ENCODE measurements at places on chromosomes 2 and 18.
A peak's percentile ranks its signal among the peaks of the same experiment; 100 is the strongest.

DNA sequence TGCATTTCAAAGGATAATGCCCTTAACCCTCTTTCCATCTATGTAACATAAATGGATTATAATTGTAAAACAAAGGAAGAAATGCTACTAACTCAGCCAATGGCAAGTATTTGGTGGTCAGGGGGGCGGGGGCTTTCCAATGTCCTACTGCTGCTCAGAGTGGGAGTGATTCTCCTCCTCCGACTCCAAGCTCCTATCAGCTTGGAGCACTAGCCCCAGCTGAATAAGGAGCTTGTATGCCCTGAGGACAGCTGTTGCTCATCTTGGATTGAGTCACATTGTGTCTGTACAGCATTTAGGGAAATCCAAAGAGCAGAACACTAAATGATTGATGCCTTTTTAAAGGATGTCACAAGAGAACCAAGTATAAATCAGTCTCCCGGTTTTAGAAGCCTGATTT lies 105.6 kb upstream of the ZNF521 start:
- DNase-seq: no peak

- DNase-seq: peak; percentile 61
These were observed 819.6 kb upstream of the FSHR start for GRCh38 chr2:49973917-49974368.

DNA sequence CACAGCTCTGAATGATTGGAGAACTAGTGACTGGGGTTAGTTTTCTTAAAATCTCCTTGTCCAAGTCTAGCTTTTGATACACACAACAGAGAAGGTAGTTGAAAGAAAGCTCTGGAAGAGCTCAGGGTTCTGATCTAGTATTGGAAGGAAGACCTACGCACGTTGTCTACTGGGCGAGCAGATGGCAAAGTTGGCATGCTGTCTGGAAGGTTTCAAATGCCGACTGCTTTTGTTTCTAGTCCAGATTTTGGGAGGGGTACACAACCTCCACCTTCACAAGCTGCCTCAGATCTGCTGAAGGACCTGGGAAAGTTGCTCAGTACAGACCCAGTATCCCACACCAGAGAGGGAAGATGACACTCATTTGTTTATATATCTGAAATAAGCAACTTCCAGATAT lies 507.3 kb downstream of the RNF144A start:
- no peak for DNase-seq

GRCh38 chr2:95799892-95800291 lies 191.7 kb downstream of the ANKRD36C start:
- no peak for DNase-seq

DNA sequence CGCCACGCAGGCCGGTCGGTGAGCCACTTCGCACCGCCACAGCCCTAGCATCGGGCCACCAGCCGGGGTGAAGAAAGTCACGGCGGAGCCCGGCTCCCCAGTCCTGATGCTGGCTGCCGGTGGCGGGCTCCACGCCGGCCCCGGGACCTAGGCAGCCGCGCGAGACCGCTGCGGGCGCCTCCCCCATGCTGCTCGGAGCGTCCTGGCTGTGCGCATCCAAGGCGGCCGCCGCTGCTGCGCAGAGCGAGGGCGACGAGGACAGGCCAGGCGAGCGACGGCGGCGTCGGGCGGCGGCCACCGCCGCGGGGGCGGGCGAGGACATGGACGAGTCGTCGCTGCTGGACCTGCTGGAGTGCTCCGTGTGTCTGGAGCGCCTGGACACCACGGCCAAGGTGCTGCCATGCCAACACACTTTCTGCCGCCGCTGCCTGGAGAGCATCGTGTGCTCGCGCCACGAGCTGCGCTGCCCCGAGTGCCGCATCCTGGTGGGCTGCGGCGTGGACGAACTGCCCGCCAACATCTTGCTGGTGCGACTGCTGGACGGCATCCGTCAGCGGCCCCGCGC lies 433 bp downstream of the SH3RF3 start:
- no peak for DNase-seq

DNA sequence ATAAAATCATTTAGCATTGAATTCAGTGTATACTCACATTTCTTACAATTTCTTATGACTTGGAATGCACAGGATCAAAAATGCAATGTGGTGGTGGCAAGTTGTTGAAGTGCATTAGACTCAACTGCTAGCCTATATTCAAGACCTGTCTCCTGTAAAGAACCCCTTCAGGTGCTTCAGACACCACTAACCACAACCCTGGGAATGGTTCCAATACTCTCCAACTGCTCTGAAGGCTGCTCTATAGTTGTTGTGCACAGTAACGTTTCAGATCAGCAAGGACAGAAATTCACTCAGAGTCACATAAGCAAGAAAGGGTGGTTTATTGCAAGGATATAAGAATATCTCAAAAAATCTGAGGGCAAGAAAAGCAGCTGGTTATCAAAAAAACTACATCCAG lies 6.5 kb downstream of the GKN1 start:
- no peak for DNase-seq

DNA sequence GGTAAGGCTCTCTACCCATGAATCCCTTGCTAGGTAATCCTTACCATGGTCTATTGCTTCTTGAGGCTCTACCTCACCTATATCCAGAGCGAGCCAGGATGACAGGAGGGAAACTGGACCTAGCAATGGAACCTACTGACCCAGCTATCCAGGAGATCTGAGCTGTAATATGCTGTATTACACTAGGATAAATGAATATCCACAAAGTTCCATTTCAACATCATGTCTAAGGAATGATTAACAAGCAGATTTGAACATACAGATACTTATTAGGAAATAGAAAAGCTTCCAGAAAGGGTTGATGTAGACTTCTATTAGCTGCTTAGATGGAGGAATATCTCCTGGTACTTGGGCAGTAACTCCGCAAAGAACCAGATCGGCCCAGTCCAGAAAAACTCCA lies 110.1 kb downstream of the BAZ2B start:
- no peak for DNase-seq

GRCh38 chr2:218982586-218983262 lies 2.3 kb downstream of the FEV start:
- no peak for DNase-seq

DNA sequence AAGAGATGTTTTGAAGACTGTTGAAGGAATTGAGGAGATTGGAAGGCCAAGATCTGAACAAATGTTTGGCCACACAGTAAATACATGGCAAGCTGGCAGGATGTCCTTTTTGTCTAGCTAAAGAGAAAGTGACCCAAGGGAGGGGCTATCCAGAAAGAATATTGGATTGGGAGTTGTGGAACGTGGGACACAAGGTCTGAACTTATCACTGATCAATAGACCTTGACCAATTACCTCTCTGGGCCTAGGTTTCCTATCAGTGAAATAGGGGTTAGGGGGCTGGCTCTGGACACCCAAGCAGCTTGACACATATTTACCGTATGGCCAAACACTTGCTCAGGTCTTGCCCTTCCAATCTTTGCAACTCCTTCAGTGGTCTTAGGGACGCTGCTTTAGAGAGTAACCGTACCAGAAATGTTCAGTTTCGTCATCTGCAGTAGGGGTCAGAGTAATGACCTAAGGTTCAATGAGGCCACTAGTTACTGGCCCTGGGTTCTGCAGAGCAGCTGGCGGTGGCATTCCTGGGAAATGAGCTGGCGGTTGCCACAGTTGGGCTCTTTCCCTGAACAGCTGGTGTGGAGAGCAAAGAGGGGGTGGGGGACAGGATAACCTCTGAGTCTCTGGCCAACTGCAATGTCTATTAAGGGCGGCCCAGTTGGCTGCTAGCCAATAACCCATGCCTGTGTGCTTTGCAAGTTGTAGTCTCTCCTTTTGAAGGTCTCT lies 70.1 kb upstream of the STPG4 start:
- DNase-seq: no peak

- DNase-seq: no peak
These were observed 590.3 kb upstream of the CHAC2 start for GRCh38 chr2:53177327-53177726.

DNA sequence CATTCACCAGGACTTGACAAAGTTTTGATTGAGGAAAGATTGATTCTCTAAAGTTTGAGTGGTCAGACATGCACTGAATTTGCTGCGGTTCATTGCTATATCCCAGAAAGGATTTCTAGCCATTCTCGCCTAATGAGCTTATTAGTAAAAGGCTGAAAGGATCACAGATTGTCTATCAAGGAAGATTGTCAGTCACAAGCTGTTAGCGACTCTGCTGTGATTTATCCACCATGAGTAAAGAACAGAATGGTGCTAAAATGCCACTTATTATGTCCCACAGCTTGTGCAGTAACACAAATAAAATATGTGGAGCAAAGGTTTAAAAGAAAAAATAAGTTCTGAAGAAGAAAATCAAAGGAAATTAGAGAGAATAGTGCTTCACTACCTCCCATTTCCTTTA lies 701.2 kb upstream of the CDH7 start:
- DNase-seq: no peak

DNA sequence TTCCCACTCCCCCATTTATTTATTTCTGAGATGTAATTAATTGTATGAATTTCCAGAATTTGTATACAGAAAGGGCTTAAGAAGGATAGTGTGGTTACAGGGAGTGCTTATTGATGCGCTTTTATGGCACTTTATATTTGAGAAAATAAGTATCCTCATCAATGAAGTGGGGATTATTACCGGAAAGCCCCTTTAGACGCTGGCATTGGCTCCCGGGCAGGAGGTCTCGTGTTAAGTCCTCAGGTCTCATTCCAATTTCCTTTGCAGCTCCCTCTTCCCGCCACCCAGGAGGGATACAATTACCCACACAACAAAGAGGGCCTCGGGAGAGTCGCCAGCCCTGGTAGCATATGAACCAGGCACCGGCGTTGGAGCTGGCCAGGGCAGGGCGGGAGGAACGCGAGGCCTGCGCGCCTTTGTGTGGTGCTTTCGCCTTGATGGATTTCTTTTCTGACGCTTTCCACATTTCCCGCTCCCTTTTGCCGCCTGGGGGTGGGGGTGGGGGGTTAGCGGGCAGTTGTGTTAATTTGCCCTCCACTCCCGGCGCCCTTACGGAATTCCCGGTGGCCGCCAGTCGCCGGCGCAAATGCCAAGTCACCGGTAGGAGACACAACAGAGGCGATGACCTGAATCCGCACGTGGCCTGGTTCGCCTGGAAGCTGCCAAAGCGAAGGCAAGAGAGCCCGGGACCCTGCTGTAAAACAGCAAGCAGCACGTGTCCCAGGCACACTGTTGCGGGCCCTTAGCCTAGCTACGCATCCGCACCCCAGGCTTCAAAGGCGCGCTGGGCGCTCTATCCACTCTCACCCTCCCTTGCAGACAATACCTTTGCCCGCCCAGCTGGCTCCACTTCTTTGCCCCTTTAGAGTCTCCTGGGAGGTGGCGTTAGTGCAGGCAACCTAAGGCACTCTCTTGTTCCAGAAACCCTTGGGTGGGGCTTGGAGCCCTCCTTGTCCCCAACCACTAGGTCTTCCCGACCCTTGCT lies 3.3 kb downstream of the GAD1 start:
- DNase-seq: no peak

DNA sequence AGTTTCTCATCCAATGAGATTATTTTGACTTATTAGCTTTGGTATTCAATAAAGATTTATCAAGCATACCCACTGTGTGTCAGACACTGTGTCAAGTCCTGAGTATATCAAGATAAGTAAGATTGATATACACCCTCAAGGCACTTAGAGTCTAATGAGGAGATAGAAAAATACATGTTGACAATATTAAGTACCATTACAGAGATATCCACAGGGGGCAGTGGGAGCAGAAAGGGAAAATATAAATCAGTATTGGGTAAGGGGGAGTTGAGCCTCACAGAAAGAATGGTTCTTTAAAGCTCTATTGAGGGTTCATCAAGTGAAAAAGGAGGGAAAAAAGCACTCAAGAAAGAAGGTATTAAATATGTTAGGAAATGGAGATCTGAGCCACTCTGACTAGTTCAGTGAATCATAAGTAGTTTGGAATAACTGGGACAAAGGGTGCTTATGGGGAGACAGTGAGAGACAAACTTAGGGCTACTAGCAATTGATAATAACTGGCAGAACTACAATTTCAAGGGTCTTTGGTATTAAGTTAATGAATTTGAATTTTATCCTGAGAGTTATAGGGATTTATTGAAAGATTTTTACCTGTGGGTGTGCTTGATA lies 45.5 kb upstream of the SLC8A1 start:
- no peak for DNase-seq

GRCh38 chr2:7792031-7792651 lies 874.9 kb downstream of the RNF144A start:
- DNase-seq: no peak

DNA sequence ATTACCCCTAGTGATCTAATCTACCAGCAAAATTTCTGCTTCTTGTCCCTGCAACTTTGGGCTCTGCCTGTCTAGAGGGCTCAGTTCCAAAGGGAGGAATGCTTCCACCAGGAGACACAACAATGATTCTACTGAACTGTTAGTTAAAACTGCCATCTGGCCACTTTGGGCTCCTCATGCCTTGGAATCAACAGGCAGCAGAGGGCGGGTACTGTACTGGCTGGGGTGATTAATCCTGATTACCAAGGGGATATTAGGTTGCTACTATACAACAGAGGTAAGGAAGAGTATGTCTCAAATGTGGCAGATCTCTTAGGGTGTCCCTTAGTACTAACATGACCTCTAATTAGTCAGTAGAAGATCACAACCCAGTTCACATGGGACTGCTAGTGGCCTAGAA lies 21.4 kb downstream of the HADHA start:
- DNase-seq: no peak

GRCh38 chr2:15941871-15942710 lies 1.7 kb downstream of the MYCN start:
- peak; percentile 25 for DNase-seq

All from A673 (cell line).